ENCODE measurements at places on chromosomes 11 and 22.

- DNase-seq = no peak
Observed at GRCh38 chr11:113248702-113249490, 65.5 kb upstream of the TTC12 start.

DNA sequence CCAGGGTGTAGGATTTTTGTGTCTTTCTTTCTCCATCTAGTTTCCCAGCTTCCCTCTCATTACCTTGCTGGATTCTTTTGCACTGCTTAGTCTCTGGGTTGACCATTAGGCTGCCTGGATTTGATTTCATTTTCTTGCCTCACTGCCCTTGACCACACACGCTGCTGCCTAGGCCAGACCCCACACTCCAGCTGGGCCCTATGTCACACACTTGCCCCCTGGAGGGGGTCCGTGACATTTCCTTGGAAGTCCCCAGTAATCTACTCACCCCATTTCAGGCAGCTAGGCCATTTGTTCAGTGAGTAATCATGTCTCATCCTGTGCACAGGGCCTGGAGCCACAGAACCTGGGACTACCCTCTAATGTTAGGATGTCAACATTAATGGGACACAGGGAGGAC is 81.9 kb upstream of the SPON1 start:
- no peak for DNase-seq

- DNase-seq = no peak
Observed at GRCh38 chr22:48753752-48754517, 1073.7 kb downstream of the BRD1 start.

DNA sequence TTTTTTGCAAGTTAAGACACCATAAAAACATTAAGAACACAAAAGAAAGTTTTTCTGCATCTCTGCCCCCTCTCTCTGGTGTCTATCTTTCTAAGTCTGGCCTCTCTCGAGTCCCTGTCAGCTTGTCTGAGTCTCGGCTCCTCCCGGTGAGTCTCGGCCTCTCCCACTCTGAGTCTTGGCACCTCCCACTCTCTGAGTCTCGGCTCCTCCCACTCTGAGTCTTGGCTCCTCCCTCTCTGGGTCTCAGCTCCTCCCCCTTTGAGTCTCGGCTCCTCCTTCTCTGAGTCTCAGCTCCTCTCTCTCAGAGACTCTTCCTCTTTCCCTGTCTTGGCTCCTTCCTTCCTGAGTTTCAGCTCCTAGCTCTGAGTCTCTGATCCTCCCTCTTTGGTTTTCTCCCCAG is 72.5 kb upstream of the AMPD3 start:
- no peak for DNase-seq

- no peak for DNase-seq
Observed at GRCh38 chr11:3954448-3955298, 99.2 kb downstream of the STIM1 start.

Measured in type B pancreatic cell (in vitro differentiated cells).